Left hindlimb (tissue), 1 donor: ENCODE measurements at places on chromosomes 4 and X.

DNA sequence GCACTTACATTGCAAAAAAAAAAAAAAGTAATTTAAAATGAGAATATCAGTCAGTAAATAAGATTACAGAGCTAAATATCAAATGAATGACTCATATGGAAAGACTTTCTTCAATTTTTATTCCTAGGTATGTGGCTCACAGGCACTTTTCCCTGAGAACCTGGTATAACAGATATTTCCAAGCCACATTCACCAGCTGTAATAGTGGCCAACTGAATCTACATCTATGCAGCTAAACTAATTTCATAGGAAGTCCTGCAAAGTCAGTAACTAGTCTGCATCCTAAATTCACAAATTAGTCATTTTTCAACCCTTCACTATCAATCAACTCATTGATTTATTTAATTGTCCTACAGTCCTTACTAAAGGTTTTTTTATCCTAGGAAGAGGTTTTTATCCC lies 5.6 kb downstream of the PDE5A start:
- DNase-seq = no peak

DNA sequence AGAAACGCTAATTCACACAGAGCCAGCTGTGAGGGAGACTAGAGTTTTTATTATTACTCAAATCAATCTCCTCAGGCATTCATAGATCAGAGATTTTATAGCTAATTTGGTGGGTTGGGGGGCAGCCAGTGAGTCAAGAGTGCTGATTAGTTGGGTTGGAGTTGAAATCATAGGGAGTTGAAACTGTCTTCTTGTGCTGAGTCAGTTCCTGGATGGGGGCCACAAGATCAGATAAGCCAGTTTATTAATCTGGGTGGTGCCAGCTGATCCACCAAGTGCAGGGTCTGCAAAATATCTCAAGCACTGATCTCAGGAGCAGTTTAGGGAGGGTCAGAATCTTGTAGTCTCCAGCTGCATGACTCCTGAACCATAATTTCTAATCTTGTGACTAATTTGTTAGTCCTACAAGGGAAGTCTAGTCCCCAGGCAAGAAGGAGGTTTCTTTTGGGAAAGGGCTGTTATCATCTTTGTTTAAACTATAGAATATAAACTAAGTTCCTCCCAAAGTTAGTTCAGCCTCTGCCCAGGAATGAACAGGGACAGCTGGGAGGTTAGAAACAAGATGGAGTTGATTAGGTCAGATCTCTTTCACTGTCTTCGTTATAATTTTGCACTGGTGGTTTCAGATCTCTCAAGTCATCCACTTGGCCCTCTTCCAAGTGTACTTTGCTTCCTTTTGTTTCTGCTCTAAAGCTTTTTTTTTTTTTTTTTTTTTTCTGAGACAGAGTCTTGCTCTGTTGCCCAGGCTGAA lies 5.4 kb upstream of the NAA11 start:
- no peak for DNase-seq

DNA sequence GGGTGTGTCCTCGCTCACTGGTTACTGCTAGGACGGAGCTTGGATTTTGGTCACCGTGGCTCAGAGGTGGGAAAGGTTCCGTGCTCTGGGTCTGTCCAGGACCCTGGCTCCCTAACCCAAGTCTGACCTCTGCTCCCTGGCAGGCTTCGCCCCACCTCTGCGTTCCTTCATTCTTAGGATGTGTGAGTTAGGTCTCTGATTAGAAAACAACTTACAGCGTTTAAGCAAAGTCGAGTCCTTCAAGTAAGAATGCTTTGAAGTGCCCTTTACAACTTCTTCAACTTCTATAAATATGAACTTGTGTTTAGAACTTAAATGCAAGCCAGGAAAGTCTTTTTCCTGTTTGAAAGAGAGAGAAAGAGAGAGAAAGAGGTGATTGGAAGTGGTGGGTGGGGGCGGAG lies 891 bp downstream of the TLR2 start:
- no peak for DNase-seq

- DNase-seq = no peak
These were observed 46.7 kb downstream of the C4orf46 start for GRCh38 chr4:158624889-158625478.

- DNase-seq = no peak
These were observed 4.6 kb downstream of the TMEM144 start for GRCh38 chr4:158214856-158215255.

- DNase-seq = no peak
These were observed 37.6 kb downstream of the ZBTB49 start for GRCh38 chr4:4327652-4328121.

DNA sequence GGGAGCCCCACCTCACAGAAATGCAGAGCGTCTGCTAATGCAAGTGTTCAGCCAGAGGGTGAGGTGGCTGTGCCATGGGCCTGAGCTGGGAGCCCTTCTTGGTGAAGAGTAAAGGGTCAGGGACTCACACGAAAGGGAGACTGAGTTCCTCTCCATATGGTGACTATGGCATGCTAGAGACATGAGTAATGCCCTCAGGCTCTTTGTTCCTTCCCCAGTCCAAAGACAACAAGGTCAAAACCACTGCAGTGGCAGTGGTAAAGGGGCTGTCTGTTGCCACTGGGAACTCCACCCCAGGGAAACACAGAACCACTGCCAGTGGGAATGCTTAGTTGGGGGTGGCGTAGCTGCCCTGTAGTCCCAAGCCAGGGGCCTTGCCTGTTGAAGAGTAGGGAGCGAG lies 22.4 kb downstream of the RAB40AL start:
- no peak for DNase-seq

DNA sequence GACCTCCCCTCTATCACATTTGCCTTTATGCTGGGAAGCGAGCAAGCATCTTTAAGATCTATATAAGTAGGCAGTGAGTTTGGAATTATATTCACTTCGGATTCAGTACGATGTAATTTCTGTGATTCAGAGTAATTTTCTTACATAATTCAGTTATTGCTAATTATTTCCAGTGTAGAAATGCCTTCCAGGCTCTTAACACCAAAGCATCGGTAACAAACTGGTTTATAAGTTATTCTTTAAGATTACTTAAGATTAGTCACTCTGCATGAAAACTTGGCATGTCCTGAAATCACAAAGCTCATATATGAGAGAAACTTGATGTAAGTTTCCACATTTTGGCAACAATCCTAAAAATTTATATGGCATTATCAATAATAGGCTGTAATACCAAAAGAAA lies 120.8 kb downstream of the ADAMTS3 start:
- no peak for DNase-seq

DNA sequence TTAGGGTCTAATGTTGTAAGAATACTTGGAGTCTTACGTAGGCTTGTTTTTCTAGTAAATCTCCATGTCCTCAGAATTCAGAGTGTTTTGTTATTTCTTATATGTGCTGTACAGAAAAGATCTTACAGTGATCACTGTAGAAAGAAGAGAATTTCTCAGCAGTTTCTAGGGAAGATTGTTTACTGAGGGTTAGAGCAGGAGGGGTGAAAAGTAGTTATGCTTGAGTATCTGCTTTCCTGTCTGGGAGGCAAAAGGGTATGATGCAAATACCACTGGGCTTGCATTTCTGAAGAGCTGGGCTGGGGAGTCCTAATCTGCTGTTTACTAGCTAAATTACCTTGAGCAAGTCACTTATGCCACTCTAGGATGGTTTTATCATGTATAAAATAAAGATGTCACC lies 78.2 kb downstream of the BEND4 start:
- no peak for DNase-seq

- no peak for DNase-seq
These were observed 128.2 kb downstream of the CPEB2 start for GRCh38 chr4:15130441-15130840.

- DNase-seq = no peak
These were observed 27.9 kb upstream of the PRPS1 start for GRCh38 chrX:107600366-107600765.

DNA sequence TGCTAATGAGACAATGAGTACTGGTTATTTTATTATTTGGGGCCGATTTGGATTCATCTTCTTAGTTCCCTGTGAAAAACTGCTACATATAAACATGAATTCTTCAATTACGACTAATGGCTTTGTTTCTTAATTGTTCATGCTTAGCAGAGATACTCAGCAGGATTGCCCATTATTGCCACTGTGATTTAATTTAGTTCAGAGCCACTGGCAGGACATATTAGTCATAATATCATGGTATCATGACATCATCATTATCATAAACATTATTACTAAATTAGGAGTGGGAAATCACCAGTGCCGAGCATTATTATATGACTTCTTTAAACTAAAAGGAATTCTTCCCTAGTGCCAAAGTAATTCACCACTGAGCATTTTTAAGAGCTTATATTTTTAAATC lies 201.4 kb downstream of the SPOCK3 start:
- no peak for DNase-seq

GRCh38 chrX:111103246-111103645 lies 7.3 kb downstream of the PAK3 start:
- no peak for DNase-seq

DNA sequence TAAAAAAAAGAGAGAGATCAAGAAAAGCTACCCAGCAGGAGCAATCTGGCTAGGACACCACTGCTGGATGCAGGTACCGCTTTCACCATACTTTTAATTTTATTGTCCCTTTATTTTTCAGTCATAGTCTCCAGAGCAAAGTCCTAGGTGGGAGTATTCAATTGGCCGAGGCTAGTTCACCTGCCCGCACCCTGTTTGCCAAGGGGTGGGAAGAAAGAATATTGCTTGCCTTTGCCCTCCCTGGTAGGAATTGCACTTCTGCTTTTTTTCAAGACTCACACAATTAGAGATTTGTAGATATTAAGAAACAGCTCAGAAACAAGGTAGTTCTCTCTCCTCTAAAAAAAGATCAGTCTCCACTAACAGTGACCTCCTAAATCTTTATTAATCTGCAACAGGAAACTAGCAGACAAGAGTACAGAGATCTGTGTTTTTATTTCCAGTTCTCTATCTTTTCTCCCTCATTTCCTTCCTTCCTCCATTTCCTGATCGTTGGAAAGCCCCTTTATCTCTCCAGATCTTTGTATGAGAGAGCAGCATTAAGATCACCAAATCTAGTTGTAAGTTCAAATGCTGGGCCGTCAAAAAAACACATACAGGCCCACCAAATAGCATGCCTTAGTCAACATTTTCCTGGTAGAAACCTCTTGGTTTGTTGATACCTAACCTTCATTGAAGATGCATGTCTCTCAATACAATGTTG lies 9.4 kb upstream of the RPGR start:
- no peak for DNase-seq

- no peak for DNase-seq
These were observed 100.7 kb downstream of the SPRY1 start for GRCh38 chr4:123497340-123497739.

DNA sequence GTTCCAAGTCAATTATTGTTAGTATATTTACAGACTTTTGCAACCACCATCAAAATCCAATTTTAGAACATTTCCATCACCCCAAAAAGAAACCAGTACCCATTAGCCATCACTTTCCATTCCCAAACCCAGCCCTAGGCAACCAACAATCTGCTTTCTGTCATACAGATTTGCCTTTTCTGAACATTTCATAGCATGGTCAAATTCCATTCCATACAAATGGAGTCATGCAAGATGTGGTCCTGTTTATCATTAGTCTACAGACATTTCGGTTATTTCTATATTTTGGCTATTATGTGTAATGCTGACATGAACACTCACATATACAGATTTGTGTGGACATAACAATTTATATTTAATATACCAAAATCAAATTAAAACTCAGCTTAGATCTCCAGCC lies 508.7 kb downstream of the ZNF674 start:
- DNase-seq = no peak

- DNase-seq = no peak
These were observed 55.5 kb downstream of the CLDN22 start for GRCh38 chr4:183264614-183265013.

DNA sequence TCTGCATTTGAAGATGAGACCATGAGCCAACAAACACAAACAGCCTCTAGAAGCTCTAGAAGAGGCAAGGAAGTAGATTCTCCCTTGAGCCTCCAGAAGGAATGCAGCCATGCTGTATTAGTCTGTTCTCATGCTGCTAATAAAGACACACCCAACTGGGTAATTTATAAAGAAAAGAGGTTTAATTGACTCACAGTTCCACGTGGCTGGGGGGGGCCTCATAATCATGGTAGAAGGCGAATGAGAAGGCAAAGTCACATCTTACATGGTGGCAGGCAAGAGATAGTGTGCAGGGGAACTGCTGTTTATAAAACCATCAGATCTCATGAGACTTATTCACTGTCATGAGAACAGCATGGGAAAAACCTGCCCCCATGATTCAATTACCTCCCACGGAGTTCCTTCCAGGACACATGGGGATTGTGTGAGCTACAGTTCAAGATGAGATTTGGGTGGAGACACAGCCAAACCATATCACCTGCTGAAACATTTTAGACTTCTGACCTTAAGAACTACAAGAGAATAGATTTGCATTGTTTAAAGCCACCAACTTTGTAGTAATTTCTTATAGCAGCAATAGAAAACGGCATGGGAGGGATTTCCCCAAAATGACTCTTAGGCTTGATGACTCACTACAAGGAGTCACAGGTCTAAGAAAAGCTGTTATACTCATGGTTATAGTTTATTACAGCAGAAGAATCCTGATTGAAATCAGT lies 284.4 kb upstream of the SFRP2 start:
- no peak for DNase-seq

- no peak for DNase-seq
These were observed 89.3 kb upstream of the MAML3 start for GRCh38 chr4:140243278-140243753.

DNA sequence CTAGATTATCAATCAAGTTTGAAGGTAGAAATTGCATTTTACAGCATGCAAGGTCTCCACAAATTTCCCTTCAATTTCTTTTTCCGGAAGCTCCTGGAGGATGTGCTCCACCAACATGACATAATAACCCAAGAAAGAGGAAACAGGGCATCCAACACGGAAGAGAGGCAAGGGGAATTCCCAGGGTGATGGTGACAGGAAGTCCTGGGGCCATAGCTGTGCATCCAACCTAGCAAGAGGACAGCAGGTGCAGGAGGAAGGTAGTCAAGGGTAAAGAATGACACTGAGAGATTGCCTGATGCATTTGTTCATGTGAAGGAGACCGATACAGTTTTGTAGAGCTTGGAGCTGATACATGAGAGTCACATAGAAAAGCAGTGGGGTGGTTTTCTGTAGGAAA lies 115.7 kb upstream of the LSM6 start:
- no peak for DNase-seq

DNA sequence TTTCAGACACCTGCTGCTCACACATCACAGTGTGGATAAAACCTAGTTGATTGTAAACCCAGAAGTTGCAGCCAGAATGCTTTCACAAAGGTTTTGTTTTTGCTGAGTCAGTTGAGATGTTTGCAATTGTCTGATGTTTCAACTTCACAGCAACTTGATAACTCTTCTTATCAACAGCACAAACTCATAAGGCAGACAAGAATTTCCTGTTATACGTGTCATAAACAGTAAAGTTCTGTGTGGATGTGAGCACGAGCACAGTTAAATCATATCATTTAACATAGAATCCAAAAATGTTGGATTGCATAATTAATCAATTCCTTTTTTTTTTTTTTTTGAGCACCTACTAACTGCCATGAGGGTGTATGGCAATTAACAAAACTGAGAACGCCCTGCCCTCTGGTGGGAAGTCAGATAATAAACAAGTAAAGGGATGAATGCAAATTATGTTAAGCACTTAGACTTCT lies 512.2 kb downstream of the PDHA2 start:
- DNase-seq = no peak

GRCh38 chr4:77179519-77179918 lies 22.5 kb downstream of the CCNG2 start:
- DNase-seq = no peak
